ENCODE measurements at places on chromosomes 12 and 14.
A peak's percentile ranks its signal among the peaks of the same experiment; 100 is the strongest.

DNA sequence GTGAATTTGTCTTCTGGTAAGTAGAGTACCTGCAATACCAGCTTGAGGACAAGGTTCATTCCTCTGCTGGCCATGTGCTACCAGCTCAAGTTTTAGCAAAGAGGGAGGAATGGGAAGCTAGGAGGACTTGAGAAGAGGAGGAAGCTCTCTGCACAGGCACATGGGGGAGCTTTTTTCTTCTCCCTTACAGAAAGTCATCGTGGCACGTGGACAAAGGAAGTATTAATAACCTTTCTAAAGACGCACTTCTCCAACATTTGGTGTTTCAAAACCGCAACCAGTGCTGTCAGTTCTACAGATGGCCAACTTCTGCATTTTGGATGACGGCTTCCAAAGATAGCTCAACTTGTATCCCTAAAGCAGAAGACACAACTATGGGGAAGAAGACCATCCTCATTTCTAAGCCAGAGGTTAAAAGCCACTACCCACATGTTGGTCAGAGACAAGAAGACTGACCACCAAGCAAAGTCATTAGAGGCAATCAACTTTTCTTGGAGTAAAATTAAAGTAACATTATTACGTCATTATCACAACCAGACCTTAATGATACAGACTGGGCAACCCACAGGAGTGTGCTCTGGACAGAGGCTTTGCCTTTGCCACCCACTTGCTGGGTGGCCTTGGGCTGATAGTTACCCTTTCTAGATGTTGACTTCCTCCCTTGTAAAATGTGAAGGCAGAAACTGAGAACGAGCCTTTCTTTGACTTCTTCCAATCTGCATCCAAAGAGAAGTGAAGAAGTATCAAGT lies 12.3 kb upstream of the TMED10 start:
- peak; percentile 63 for DNase-seq

DNA sequence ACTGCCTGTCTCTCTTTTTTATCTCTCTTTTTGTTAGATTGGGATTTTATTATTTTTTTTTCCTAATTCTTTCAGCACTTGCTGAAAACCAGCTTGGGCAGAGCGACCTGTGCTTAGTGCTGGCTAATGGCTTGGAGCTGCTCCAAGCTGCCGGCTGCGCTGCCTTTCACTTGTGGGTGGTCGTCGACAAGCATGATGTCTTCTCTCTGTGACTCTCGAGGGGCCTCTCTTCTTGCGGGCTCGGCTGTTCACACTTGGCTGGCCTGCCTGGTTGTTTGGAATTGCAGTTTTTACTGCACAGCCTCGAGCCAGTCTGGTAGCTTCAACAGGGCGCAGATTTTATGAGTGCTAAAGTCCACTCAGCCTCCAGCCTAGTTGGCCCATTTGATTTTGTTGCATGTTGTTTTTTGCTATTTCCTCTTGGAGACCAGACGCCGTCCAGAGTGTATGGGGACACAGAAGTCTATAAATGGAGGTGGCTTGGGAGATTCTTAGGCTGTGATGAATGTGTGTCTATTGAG lies 18.6 kb downstream of the TPCN1 start:
- no peak for DNase-seq

GRCh38 chr14:99527026-99527425 lies 45.8 kb downstream of the CCNK start:
- DNase-seq, result no peak

GRCh38 chr12:94707036-94707435 lies 56.7 kb upstream of the TMCC3 start:
- DNase-seq, result no peak

DNA sequence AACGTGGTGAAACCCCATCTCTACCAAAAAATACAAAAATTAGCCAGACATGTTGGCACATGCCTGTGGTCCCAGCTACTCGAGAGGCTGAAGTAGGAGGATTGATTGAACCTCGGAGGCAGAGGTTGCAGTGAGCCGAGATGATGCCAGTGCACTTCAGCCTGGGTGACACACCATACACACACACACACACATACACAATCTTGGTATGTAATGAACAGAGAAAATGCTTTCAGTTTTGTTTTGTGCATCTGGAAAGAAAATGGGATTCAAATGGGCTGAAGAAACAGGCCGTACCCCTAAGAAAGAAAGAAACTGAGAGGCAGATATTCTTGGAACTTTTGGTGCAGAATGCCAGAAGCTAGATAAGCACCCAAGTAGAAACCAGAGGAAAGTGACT lies 107.2 kb downstream of the PDE3A start:
- DNase-seq, result peak; percentile 32

GRCh38 chr14:69811227-69811867 lies 14.3 kb upstream of the SLC10A1 start:
- no peak for DNase-seq

- no peak for DNase-seq
These were observed 860 bp downstream of the NDRG2 start for GRCh38 chr14:21023817-21024584.

DNA sequence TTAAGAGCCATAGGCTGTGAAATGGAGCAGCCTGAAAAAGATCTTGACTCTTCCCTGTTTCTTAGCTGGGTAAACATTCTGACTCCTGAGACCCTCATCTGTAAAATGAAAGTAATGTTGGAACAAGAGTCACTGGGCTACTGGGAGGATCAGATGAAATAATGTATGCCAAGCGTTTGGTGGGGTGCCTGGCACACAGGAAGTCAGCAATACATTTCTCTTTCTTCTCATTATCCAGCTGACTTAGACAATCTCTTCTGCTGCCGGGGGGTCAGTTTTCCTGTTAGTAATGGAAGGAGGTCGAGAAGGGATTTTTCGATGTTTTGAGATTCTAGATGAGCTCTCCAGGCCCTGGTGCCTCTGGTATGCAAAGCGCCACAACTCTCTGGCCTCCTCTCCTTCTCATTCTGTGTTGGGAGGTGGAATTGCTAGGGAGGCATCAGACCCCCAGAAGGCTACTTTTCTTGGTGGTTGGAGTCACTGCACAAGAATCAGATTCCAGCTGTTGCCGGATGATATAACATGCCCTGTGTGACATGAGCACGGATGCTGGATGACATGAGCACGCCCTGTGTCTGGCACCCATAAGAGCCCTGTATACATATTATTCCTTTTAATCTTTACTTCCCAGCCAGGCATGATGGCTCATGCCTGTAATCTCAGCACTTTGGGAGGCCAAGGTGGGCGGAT lies 4.3 kb downstream of the OASL start:
- no peak for DNase-seq
